ENCODE measurements at places on chromosomes 1 and 21.

- no peaks in the 10 kb centered on the region for H3K36me3 ChIP-seq
- DNase-seq, result peak; percentile 48
- no peak overlapping the region for H3K27ac ChIP-seq
- H3K4me1 ChIP-seq, result no peaks in the 10 kb centered on the region
- H3K4me3 ChIP-seq, result peak overlapping the region; percentile 46
- H3K27me3 ChIP-seq, result peaks cover 5% of the 10 kb centered on the region
Measured at GRCh38 chr1:65791801-65792668, 660 bp upstream of the PDE4B start.

GRCh38 chr1:25706146-25707089, 89.8 kb downstream of the MAN1C1 start:
- no peaks in the 10 kb centered on the region for H3K36me3 ChIP-seq
- no peak for DNase-seq
- no peaks in the 10 kb centered on the region for H3K4me1 ChIP-seq

GRCh38 chr1:162649583-162649982, 17.3 kb downstream of the DDR2 start:
- H3K4me1 ChIP-seq, result no peaks in the 10 kb centered on the region
- H3K4me3 ChIP-seq, result no peak overlapping the region
- no peak overlapping the region for H3K27ac ChIP-seq
- no peak for DNase-seq

- H3K27ac ChIP-seq, result no peak overlapping the region
- no peaks in the 10 kb centered on the region for H3K27me3 ChIP-seq
- no peak for DNase-seq
- no peaks in the 10 kb centered on the region for H3K36me3 ChIP-seq
Measured at GRCh38 chr1:60889709-60890108, 192.7 kb upstream of the NFIA start.

Data from breast epithelium (tissue), 4 donors.